Naive thymus-derived CD4-positive, alpha-beta T cell (primary cell): ENCODE measurements at places on chromosomes 3 and 15. TPM values are rescaled to one million over a fixed set of nuclear protein-coding genes. Genes with fewer than 3 reads are reported as not detected.

DNA sequence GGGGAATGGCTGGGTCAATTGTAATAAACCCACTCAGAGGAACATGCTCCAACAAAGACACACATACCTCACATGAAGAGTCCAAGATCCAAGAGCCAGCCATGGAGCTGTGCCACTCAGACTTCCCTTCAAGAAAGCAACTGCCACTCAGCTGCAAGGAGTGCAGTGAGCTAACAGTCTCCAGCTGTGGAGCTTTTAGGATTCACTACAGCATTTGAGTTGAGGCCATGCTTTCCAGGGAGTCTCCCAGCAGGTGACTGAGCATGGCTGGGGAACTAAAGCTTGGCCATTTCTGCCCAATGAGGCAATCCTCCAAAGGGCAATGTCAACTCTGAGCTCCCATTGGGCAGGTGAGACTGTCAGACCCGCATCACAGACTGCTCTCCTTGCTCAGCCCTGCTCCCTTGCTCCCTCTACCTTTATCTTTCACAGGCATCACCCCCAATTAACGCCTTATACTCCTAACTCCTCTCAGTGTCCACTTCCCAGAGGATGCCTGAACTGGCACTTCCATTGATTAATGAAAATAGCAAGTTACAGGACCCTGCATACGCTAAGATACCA lies 165.3 kb upstream of the CTNNB1 start:
- no peaks in the 10 kb centered on the region for H3K4me1 ChIP-seq
- no peak overlapping the region for H3K4me3 ChIP-seq
- H3K36me3 ChIP-seq, result no peaks in the 10 kb centered on the region
- no peaks in the 10 kb centered on the region for H3K27me3 ChIP-seq
- no peak overlapping the region for H3K27ac ChIP-seq

DNA sequence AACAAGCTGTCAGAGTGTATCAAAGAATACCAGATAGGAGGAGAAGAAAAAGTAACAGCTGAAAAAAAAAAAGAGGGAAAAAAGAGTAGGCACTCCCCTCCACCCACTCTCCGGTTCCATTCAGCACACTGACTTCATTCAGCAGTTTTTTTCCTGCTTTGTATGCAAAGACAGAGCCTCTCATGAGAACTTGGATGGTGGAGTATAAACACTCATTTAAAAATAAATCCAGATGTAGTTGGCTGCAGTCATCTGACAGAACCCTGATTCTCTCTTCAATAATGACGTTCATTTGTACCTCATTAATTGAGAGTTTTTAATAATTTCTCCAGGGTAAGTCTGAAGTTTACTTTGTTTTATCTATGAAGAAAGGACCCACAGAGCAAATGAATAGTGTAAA lies 81.0 kb downstream of the TMEM108 start:
- H3K27ac ChIP-seq, result no peak overlapping the region
- no peak for DNase-seq

DNA sequence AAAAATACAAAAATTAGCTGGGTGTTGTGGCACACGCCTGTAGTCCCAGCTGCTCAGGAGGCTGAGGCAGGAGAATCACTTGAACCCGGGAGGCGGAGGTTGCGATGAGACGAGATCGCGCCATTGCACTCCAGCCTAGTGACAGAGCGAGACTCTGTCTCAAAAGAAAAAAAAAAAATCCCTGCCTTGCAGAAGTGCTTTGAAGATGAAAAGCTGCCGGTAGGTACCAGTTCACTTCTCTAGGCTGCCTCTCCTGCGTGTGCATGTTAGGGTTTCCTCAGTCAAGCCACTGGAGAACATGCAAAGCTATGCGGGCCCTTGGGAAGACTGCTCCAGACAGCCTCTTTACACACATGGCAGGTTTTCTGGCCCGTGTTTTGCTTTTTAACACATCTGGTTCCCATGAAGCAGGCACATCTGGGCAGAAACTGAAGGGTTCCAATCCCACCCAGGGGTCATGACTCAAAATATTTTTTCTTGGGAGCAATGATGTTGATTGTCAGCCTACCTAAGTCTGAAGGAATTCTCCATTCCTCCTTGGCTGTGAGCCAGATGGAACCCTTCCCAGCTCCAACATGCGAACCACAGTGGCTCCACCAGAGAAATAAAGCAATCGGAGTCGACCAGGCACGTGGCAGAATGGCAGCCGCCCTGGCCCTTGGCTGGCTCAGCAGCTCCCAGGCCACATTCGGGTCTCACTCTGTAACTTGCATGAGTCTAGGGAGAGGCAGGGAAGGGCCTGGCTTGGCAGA lies 29.6 kb downstream of the MGLL start:
- DNase-seq, result no peak
- H3K36me3 ChIP-seq, result no peaks in the 10 kb centered on the region
- no peak overlapping the region for H3K27ac ChIP-seq
- H3K4me1 ChIP-seq, result no peaks in the 10 kb centered on the region

GRCh38 chr15:48939648-48940047 lies 24.1 kb downstream of the SHC4 start:
- H3K27ac ChIP-seq, result no peak overlapping the region
- DNase-seq, result no peak
- no peak overlapping the region for H3K4me3 ChIP-seq
- H3K36me3 ChIP-seq, result no peaks in the 10 kb centered on the region

GRCh38 chr15:80161468-80162016 lies 8.7 kb downstream of the FAH start:
- no peaks in the 10 kb centered on the region for H3K36me3 ChIP-seq
- no peak overlapping the region for H3K4me3 ChIP-seq
- no peak overlapping the region for H3K27ac ChIP-seq
- no peak for DNase-seq
- H3K4me1 ChIP-seq, result peaks cover 3% of the 10 kb centered on the region

- no peaks in the 10 kb centered on the region for H3K4me1 ChIP-seq
- no peaks in the 10 kb centered on the region for H3K36me3 ChIP-seq
- H3K27me3 ChIP-seq, result no peaks in the 10 kb centered on the region
- DNase-seq, result no peak
- H3K4me3 ChIP-seq, result no peak overlapping the region
- H3K27ac ChIP-seq, result no peak overlapping the region
Observed at GRCh38 chr3:114404590-114404989, 110.8 kb downstream of the TIGIT start.

GRCh38 chr3:183698756-183699155 lies 1.2 kb downstream of the YEATS2 start:
- no peak for DNase-seq
- peak overlapping the region; percentile 84 for H3K27ac ChIP-seq
- H3K4me1 ChIP-seq, result peaks cover 18% of the 10 kb centered on the region
- H3K36me3 ChIP-seq, result no peaks in the 10 kb centered on the region
- no peaks in the 10 kb centered on the region for H3K27me3 ChIP-seq
- peak overlapping the region; percentile 89 for H3K4me3 ChIP-seq

GRCh38 chr3:134299185-134299887 lies 48.7 kb upstream of the RYK start:
- no peak overlapping the region for H3K27ac ChIP-seq
- DNase-seq, result no peak
- no peaks in the 10 kb centered on the region for H3K27me3 ChIP-seq
- H3K4me1 ChIP-seq, result peaks cover 9% of the 10 kb centered on the region

GRCh38 chr3:183301937-183302580 lies 49.0 kb downstream of the B3GNT5 start:
- H3K36me3 ChIP-seq, result no peaks in the 10 kb centered on the region
- no peaks in the 10 kb centered on the region for H3K4me1 ChIP-seq
- no peak for DNase-seq
- H3K27ac ChIP-seq, result no peak overlapping the region
- H3K27me3 ChIP-seq, result no peaks in the 10 kb centered on the region

DNA sequence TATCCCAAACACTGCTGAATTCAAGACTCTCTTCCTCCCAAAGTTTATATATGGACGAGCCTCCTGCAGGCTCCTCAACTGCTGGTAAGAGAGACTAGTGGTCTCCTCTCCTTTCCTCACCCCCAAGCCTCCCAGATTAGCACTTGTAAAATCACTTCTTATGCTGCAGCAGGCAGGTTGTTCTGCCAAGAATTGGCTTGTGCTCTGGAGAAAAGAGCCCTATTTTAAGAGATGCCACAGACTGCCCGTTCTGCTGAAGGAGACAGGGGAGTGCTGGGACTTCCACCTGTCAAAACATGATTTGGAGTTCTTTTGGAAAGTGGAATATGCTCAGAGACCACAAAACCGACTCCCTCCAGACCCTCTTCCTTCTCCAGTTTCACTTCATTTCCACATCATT lies 230.9 kb upstream of the EIF1B start:
- H3K27me3 ChIP-seq, result no peaks in the 10 kb centered on the region
- H3K4me3 ChIP-seq, result no peak overlapping the region
- no peaks in the 10 kb centered on the region for H3K4me1 ChIP-seq

DNA sequence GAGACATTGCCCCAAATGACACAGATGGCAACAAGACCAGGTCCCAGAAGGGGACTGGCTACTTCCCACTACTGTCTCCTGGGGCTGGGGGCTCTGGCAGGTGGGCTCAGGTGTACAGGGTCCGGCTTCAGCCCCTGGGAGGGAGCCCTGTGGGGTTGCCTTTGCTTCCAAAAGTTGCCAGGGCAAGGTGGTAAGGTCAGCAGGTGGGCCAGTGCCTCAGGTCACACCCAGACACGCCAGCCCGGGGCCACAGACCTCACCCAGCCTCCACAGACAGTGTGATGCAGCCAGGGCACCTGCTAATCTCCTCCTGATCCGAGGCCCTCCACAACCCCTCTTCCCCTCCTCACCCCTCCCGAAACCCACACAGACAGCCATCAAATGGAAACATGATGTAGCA lies 7.5 kb downstream of the OXTR start:
- H3K27me3 ChIP-seq, result no peaks in the 10 kb centered on the region
- H3K36me3 ChIP-seq, result no peaks in the 10 kb centered on the region
- no peaks in the 10 kb centered on the region for H3K4me1 ChIP-seq
- no peak for DNase-seq

DNA sequence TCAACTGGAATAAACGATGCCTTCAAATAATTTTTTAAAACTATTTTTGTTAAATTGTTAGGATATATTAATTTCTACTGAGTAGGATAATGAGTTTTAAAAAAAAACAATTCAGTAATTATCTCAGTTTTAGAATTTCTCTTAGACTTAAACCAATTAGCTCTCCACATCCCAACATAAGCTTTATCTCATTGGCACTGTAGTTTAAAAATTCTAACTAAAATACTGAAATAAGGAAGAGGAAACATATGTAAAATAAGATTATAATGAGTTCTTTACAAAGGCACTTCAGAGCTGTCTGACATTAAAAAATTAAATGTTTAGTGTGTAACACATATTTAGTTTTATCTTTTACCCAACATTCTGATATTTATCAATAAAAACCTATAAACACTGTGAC lies 558.3 kb downstream of the NAALADL2 start:
- no peak overlapping the region for H3K4me3 ChIP-seq
- H3K4me1 ChIP-seq, result no peaks in the 10 kb centered on the region
- H3K27ac ChIP-seq, result no peak overlapping the region
- no peaks in the 10 kb centered on the region for H3K27me3 ChIP-seq

GRCh38 chr3:89472101-89472500 lies 364.7 kb downstream of the EPHA3 start:
- no peaks in the 10 kb centered on the region for H3K4me1 ChIP-seq
- no peak overlapping the region for H3K4me3 ChIP-seq
- H3K36me3 ChIP-seq, result no peaks in the 10 kb centered on the region
- no peaks in the 10 kb centered on the region for H3K27me3 ChIP-seq
- no peak overlapping the region for H3K27ac ChIP-seq

GRCh38 chr3:38157595-38157994 lies 7.7 kb upstream of the OXSR1 start:
- no peak for DNase-seq
- H3K4me3 ChIP-seq, result no peak overlapping the region
- no peaks in the 10 kb centered on the region for H3K36me3 ChIP-seq

- H3K4me1 ChIP-seq, result no peaks in the 10 kb centered on the region
- no peak overlapping the region for H3K27ac ChIP-seq
- no peak overlapping the region for H3K4me3 ChIP-seq
- DNase-seq, result no peak
Observed at GRCh38 chr15:41798607-41799487, 24.6 kb downstream of the MAPKBP1 start.

DNA sequence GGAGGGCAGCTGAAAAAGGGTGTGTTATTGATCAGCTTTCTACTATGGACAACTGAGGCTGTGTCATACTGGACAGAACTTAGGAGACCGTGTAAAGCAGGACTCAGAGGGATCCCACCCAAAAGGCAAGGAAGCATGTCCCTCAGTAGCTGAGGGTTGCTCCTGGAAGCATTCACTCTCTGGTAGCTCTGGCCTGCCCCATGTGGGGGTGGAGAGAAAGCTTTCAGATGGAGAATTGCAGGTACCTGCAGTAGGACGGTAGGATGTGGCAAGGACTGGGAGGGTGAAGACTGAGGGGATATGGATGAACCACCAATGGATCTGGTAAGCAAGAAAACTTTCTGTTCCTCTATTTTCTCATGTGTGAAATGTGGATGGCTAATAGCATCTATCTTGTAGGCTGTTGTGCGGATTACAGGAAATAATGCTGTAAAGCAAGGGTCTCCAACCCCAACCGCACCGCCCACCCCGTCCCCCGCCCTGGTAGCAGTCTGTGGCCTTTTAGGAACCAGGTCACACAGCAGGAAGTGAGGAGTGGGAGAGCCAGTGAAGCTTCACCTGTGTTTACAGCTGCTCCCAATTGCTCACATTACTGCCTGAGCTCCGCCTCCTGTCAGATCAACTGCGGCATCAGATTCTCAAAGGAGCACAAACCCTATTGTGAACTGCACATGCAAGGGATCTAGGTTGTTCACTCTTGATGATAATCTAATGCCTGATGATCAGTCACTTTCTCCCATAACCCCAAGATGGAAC lies 157.7 kb upstream of the PROK2 start:
- H3K27ac ChIP-seq, result no peak overlapping the region
- no peaks in the 10 kb centered on the region for H3K27me3 ChIP-seq
- DNase-seq, result no peak
- no peaks in the 10 kb centered on the region for H3K4me1 ChIP-seq

- H3K4me3 ChIP-seq, result no peak overlapping the region
- no peaks in the 10 kb centered on the region for H3K4me1 ChIP-seq
- DNase-seq, result no peak
- H3K27me3 ChIP-seq, result no peaks in the 10 kb centered on the region
- H3K36me3 ChIP-seq, result no peaks in the 10 kb centered on the region
- H3K27ac ChIP-seq, result no peak overlapping the region
Observed at GRCh38 chr3:46903341-46904302, 26.1 kb downstream of the PTH1R start.

DNA sequence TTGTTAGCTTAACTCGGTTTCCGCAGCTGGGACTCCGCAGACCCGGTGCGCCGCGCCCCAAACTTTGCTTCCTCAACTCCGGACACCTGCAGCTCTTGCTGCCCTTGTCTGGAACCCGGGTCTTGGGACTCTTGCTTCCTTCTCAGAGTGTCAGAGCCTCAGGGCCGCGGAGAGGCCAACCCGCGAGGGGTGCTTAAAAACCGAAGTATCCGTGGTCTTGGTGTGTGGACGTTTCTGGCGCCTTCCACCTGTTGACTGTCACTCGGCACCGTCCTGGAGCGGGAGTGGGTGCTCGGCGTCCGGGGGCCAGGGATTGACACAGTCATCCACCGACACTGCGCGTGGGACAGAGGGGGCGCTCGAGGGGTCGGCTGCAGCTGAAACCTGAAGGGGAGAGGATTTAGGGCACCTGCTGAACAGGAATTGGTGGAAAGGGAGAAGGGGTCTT lies 386 bp downstream of the SQOR start:
- H3K4me3 ChIP-seq, result peak overlapping the region; percentile 84
- no peaks in the 10 kb centered on the region for H3K36me3 ChIP-seq
- DNase-seq, result peak; percentile 56
- no peaks in the 10 kb centered on the region for H3K27me3 ChIP-seq

Gene KCNH8
- total RNA-seq, result 0.29 TPM

Gene GASK1A
- total RNA-seq, result not detected

Gene GMNC
- not detected in 2 replicates for total RNA-seq

Gene PIERCE2
- total RNA-seq, result not detected

Gene ERICH6
- total RNA-seq, result 1.4 TPM

Gene NPAP1
- total RNA-seq, result not detected
